ELR (cell line): ENCODE measurements at places on chromosomes 3 and 15.

DNA sequence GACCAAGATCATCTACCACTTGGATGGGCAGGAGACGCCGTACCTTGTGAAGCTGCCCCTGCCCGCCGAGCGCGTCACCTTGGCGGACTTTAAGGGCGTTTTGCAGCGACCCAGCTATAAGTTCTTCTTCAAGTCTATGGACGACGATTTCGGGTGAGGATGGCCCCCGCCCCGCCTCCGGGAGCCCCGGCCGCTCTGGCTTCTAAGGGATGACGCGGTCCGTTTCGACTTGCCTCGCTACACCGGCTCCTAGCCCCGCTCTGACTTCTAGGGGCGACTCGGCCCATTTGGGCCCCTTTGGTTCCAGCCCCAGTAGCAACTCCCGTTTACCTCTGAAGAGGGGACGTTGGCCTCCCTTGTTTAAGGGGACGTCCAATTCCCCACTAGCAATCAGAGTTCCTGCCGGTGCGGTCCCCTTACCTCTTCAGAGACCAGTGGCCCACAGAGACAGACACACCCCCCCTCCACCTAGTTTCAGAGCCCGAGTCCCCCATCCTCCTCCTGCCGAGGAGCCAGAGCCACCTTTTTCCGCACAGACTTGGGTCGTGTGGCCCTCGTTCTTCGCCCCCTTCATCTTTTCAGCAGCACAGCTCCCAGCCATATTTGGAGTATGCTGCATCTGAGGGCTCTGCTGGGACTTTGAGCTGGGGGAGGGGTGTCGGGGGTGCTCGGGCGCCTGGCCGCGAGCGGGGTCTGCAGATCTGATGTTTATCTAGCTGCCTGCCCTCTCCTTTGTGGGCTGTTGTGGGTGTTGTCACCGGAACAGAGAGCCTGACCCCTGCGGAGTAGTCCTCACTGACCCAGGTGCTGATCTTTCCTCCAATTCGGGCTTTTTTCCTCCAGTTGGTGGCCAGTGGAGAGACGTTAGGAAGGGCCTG is 706 bp downstream of the DVL3 start:
- peak; percentile 66 for DNase-seq

GRCh38 chr3:184336547-184337398 is 627 bp upstream of the FAM131A start:
- peak; percentile 72 for DNase-seq

- DNase-seq = no peak
Observed at GRCh38 chr3:133491481-133492059, 81.9 kb upstream of the CDV3 start.

DNA sequence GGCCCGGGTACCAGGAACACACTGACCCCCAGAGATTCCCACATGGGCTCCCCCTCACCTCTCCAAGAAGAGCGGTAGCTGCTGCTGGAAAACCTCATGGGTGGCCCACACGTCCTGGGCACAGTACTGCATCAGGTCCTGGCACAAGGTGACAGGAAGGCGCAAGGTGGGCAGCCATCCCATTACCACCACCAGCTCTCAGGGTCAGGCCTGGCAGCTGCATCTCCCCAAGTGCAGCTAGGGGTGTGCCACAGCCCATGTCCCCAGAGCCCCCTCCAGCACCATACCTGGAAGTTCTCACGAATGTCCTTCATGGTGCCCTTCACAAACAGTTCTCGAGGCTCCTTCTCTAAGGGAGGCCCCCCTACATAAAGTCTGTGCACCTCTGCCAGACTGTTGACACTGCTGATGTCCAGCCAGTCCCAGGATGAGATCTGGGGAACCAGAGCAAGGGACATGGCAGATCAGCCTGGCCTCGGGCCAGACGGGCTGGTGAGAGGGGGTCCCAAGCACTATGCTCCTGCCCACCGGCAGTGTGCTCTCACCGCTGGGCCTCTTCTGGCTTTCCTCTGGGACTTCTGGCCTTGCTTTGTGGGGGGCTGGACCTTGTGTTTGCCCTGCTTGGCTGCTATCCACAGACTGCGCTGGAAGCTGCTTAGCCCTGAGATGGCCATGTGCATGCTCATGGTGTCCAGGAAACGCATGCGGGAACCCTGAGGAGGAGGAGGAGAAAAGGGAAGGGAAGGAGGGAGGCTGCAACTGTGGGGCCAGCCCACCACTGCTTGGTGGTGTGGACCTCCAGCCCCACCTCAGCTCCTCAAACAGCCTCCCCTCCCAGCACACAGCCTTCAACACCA is 6.0 kb downstream of the POLG start:
- DNase-seq = no peak

DNA sequence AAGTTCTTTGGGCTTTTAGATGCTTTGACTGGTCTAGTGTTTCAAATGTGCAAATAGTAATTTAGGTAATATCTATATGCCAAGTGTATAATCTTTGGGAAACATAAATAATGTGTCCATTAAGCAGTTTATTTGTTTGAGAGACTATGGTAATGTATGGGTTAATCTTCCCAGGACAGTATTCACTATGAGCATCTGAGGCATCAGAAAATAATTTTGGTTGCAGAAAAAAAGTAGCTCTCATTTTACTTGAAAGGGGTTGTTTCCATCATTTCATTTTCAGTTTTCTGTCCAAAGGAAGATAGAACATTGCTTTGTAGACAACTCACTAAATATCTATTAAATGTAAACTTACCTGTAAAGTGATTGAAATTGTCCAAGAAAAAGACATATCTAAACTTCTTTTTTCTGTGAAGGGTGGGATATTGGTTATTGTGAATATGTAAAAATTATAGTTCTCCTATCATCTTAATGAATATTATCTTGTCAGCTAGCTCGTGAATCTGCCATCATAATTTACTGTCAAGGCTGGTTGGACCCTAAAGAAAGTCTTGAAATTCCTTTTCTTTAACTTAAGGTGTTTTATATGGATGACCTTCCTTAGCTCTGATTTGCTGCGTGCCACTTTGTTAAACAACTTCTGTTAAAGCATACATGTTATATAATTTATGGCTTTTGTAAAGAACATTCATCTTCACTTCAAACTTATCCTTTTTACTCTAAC is 108.8 kb downstream of the EPHA3 start:
- DNase-seq = no peak

- no peak for DNase-seq
Observed at GRCh38 chr15:52172869-52173268, 18.3 kb downstream of the GNB5 start.

DNA sequence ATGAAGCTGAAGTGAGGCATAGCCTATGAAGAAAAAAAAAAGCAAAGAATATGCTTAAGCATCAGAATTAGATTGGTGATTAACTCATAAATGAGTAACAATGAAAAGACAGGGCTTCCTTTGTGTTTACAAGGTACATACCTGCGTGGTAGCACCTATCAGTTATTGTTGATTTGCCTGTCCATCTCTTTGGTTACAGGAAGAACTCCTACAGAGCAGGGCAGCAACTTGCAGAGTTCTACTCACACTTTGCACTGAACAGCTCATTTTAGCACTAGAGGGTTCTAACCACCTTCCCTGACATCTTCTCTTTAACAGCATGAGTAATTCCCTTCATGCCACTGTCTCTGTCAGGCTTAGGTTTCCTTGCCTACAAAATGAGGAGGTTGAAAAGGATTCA is 166.0 kb downstream of the DPH6 start:
- no peak for DNase-seq

DNA sequence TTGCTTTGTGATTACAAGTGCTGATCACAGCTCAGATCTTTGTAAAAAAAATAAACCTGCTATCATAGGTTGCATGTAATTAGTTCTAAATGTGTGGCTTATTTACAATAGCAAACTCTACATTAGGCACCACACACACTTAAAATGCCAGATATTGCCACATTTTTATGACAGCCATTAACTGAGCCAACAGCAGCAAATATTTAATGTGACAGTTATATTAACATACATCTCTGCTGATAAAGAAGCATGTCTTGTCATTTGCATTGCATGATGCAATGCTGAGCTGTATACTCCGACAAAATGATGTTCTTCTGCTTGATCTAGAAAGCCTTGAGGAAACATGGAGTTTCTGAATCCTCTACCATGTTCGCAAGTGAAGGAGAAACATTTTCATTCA is 273.6 kb upstream of the VEPH1 start:
- no peak for DNase-seq

- DNase-seq = no peak
Observed at GRCh38 chr15:48929661-48930060, 34.1 kb downstream of the SHC4 start.
